ENCODE measurements at places on chromosomes 7 and 10. TPM values are rescaled to one million over a fixed set of nuclear protein-coding genes. Genes with fewer than 3 reads are reported as not detected.

GRCh38 chr7:5173496-5173895, 16.5 kb upstream of the WIPI2 start:
- no peak overlapping the region for H3K4me3 ChIP-seq
- no peaks in the 10 kb centered on the region for H3K27me3 ChIP-seq
- no peak for DNase-seq
- H3K4me1 ChIP-seq = no peaks in the 10 kb centered on the region
- H3K27ac ChIP-seq = no peak overlapping the region
- H3K36me3 ChIP-seq = no peaks in the 10 kb centered on the region

ELFN1 gene
- 2.3 TPM for total RNA-seq

- no peak overlapping the region for H3K27ac ChIP-seq
- peaks cover 4% of the 10 kb centered on the region for H3K36me3 ChIP-seq
- DNase-seq = no peak
- no peaks in the 10 kb centered on the region for H3K27me3 ChIP-seq
These were observed 108.0 kb downstream of the DOCK1 start for GRCh38 chr10:127013211-127013656.

DNA sequence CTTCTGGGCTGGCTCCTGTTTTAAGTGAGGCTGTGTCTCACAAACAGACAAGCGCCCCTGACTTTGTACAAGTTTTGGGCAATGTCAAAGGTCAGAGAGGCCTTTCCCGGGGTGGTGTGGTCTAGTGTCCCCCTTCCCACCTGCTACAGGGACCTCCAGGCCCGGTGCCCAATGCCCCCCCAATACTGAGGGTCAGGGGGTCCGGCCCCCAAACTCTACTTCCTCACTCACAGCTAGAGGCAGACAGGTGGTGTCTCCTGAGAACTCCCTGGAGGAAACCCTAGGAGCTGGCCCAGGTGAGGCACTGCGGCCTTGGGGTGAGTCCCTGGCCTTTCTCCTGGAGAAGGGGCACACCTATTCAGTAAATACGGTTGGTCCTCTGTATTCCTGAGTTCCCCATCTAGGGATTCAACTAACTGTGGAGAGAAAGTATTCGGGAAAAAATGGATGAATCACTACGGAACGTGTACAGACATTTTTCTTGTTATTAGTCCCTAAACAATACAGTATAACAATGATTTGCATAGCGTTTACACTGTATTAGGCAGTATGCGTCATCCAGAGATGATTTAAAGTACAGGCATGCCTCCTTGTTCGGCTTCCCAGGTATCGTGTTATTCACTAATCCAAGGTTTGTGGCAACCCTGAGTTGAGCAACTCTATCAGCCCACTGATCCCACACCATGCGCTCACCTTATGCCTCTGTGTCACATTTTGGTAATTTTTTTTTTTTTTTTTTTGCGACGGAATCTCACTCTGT, 308.1 kb downstream of the WDR37 start:
- peaks cover 14% of the 10 kb centered on the region for H3K4me1 ChIP-seq
- no peaks in the 10 kb centered on the region for H3K36me3 ChIP-seq
- H3K27me3 ChIP-seq = no peaks in the 10 kb centered on the region
- no peak for DNase-seq
- no peak overlapping the region for H3K4me3 ChIP-seq

ACBD7 gene
- 9.7 TPM for total RNA-seq

MUC3A gene
- 25.1 TPM for total RNA-seq

DNA sequence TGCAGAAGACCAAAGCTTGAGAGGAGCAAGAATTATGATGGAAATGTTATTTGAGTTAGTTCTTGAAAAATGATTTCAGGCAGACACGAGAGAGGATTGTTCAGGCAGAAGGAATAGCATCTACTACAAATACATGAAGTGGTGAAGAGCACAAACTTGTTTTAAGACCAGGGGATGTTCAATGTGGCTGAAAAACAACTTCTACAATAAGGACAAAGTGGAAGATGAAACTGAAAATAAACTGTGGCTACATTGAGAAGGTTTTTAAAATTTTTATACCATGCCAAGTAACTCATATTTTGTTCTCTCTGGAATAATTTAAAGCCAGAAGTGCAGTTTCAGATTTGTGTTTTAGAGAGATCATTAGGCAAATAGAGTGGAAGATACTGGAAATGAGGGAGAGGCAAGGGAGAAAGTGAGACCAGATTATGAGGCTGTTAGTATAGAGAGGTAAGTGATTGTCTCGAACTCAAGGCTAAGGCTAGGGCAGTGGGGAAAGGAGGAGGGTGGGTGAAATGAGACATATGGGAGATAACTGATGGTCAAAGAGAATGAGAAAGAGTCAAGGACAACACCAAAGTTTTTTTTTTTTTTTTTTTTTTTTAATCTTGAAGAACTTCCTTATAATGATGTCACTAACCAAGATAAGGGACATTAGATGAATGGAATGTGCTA, 115.4 kb downstream of the MDFIC start:
- H3K36me3 ChIP-seq = no peaks in the 10 kb centered on the region
- DNase-seq = no peak
- no peak overlapping the region for H3K4me3 ChIP-seq
- H3K4me1 ChIP-seq = no peaks in the 10 kb centered on the region
- no peaks in the 10 kb centered on the region for H3K27me3 ChIP-seq

DNA sequence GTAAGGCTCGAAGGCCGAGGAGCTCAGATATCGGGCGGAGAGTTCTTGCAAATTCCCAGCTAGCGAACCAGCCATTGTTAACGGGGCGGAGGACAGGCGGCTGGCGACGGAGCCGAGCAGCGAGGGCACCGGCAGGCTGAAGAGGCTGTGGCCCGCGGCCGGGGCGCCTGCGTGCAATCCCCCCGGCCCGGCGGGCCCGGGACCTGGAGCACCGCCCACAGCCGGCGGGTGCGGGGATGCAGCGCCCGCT, 4.1 kb downstream of the VAX1 start:
- H3K27ac ChIP-seq = no peak overlapping the region
- no peaks in the 10 kb centered on the region for H3K36me3 ChIP-seq
- no peak overlapping the region for H3K4me3 ChIP-seq
- no peaks in the 10 kb centered on the region for H3K27me3 ChIP-seq
- DNase-seq = no peak
- peaks cover 6% of the 10 kb centered on the region for H3K4me1 ChIP-seq

DNA sequence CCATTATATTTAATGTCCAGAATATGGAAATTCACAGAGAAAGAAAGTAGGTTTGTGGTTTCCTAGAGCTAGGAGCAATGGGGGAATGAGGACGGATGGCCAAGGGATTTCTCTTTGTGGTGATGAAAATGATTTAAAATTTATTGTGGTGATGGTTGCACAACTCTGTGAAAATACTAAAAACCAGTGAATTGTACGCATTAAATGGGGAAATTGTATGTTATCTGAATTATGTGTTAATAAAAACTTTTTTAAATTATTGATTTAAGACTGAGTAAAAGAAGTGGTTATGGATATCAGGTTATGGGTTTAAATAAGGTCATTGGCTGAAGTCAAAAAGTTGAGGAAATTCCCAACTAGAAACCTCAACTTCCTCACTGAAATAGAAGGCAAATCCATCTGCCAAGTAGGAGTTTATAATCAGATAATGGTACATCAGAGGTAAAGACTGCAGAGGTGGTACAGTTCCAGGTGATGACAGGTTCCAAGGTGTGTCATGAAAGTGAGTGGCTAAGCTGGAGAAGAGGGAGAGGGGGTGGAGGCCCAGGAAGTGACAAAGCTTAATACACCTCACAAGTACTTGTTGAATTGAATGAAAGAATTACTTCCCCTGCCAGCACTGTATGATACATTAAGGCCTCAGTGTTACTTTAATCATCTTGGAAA, 68.9 kb upstream of the CCDC71L start:
- no peak overlapping the region for H3K4me3 ChIP-seq
- no peaks in the 10 kb centered on the region for H3K4me1 ChIP-seq
- no peaks in the 10 kb centered on the region for H3K36me3 ChIP-seq
- H3K27me3 ChIP-seq = no peaks in the 10 kb centered on the region
- DNase-seq = no peak

MMD2 gene
- total RNA-seq = not detected

DNA sequence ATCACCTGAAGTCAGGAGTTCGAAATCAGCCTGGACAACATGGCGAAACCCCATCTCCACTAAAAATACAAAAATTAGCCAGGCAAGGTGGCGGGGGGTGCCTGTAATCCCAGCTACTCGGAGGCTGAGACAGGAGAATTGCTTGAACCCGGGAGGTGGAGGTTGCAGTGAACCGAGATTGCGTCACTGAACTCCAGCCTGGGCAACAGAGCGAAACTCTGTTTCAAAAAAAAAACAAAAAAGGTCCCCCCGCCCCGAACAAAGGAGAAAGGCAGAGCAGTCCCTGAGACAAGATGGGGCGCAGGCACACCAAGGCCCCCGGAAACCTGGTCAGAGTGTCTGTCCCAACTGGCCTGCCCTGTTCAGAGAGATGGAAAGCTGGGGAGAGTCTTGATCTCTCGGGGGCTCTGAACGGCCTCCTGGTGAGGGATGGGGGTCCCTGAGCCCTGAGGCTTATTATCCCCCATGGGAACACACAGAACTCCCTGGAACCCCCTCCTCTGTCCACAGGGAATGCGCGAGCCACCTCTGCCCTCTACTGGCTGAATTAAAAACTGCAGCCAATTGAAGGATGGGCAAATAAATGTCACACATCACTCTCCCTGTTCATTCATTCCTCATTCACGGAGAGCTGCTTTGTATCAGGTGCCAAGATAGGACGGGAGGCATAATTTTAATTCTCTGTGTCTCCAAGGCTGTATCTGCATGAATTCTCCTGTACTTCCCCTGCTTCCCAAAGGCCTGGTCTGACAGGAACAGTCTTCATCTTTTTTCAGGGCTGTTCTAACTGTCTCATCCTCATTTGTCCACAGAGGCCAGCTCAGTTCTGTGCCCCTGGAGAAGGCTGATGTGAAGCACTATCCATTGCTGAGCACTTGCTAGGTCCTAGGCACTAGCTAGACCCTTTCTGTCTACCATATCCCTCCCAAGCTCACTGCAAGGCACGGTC, 28.9 kb downstream of the MAT1A start:
- DNase-seq = peak; percentile 68
- no peaks in the 10 kb centered on the region for H3K27me3 ChIP-seq
- no peak overlapping the region for H3K27ac ChIP-seq
- no peaks in the 10 kb centered on the region for H3K36me3 ChIP-seq
- H3K4me3 ChIP-seq = no peak overlapping the region

GRCh38 chr7:98641646-98642500, 24.8 kb downstream of the NPTX2 start:
- H3K27ac ChIP-seq = no peak overlapping the region
- DNase-seq = no peak
- H3K36me3 ChIP-seq = no peaks in the 10 kb centered on the region
- H3K27me3 ChIP-seq = no peaks in the 10 kb centered on the region
- no peaks in the 10 kb centered on the region for H3K4me1 ChIP-seq
- H3K4me3 ChIP-seq = no peak overlapping the region

DNA sequence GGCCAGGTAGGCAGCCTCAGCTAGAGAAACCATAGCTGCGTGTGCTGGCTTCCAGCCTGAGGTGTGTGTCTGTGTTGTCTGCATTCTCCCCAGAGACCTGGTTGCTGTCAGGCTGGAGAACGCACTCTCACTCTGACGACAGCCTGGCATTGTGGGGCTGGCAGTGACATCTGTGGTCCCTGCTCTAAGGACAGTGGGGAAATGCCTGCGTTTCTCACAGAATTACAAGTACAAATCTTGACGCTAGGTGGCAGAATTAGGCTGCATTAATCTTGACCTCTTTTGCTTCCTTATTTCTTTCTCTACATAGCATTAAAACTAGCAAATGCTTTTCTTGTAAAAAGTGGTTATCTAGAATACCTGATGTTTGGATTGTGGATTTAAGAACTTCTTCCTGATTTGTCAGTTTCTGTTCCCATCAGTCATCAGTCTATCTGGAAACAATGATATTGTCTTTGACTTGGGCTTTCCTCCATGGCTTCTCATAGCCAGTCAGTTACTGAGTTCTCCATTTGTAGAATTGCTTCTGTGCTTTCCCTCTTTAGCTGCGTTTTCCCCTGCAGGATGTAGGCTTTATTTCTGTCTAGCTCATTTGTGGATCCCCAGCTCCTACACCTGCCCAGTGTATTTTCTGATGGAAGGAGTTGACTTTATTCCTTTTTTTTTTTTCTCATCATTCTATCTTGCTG, 86.0 kb downstream of the FANK1 start:
- H3K36me3 ChIP-seq = no peaks in the 10 kb centered on the region
- DNase-seq = peak; percentile 49
- no peaks in the 10 kb centered on the region for H3K27me3 ChIP-seq
- no peak overlapping the region for H3K4me3 ChIP-seq

- H3K27ac ChIP-seq = no peak overlapping the region
- no peaks in the 10 kb centered on the region for H3K4me1 ChIP-seq
- no peaks in the 10 kb centered on the region for H3K36me3 ChIP-seq
- no peak overlapping the region for H3K4me3 ChIP-seq
- DNase-seq = no peak
These were observed 40.3 kb upstream of the TNPO3 start for GRCh38 chr7:129095258-129095657.

- peak; percentile 45 for DNase-seq
- no peak overlapping the region for H3K4me3 ChIP-seq
- no peaks in the 10 kb centered on the region for H3K36me3 ChIP-seq
- peaks cover 6% of the 10 kb centered on the region for H3K4me1 ChIP-seq
- peak overlapping the region; percentile 39 for H3K27ac ChIP-seq
- no peaks in the 10 kb centered on the region for H3K27me3 ChIP-seq
These were observed 22.8 kb downstream of the RGR start for GRCh38 chr10:84267503-84268126.

GALNT17 gene
- not detected for total RNA-seq

GRCh38 chr7:16747102-16747501, 6.5 kb upstream of the TSPAN13 start:
- DNase-seq = no peak
- H3K4me1 ChIP-seq = peaks cover 21% of the 10 kb centered on the region
- no peaks in the 10 kb centered on the region for H3K36me3 ChIP-seq
- no peaks in the 10 kb centered on the region for H3K27me3 ChIP-seq
- no peak overlapping the region for H3K4me3 ChIP-seq

DNA sequence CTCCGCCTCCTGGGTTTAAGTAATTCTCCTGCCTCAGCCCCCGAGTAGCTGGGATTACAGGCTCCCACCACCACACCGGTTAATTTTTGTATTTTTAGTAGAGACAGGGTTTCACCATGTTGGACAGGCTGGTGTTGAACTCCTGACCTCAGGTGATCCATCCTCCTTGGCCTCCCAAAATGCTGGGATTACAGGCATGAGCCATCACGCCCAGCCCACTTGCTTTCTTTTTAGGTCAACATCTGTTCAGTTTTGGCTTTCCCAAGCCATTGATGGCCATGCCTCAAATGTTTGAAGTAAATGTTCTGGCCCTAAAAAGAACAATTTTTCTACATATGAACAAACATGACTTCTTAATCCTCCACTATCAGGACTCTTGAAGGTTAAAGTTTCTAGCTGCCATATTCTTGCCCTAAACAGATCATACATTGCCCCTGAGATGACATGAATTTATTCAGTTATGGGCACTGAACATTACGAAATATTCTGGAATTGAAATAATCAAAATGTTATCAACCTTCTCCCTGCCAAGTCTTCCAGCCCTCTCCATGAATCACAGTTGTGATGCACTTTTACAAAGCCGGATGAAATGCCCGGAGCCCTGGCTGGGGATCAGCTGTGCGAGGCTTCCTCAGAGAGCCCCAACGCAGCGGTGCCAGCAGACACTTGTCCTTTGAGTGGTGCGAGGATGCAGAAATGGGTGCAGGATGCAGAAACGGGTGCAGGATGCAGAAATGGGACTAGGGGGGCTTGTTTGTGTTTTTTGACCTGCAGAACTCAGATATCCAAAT, 2.9 kb downstream of the MRLN start:
- no peaks in the 10 kb centered on the region for H3K36me3 ChIP-seq
- H3K27ac ChIP-seq = no peak overlapping the region
- DNase-seq = no peak

Measured in Caco-2 (cell line).